ENCODE measurements at places on chromosomes 1 and 21.

- DNase-seq = no peak
Observed at GRCh38 chr21:26782747-26783146, 62.5 kb downstream of the ADAMTS1 start.

GRCh38 chr1:228004856-228005462 is 1.8 kb upstream of the WNT3A start:
- DNase-seq = no peak

DNA sequence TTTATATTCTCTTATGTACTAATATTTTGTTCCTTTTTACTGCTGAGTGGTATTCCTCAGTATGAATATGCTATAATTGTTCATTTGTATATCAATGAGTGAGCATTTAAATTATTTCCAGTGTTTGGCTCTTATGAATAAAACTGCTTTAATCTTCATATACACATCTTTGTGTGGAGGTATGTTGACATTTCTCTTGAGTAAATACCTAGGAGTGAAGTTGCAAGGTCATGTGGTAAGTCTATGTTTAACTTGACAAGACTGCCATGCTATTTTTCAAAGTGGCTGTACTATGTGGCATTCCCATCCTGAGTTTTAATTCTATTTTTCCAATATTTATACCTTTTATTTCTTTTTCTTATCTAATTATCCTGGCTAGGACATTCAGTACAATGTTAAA is 124.2 kb downstream of the ADSS2 start:
- no peak for DNase-seq

- DNase-seq = no peak
Observed at GRCh38 chr1:159141584-159142390, 29.6 kb upstream of the CADM3 start.

GRCh38 chr1:57848406-57848805 is 424.5 kb upstream of the DAB1 start:
- DNase-seq = no peak

- no peak for DNase-seq
Observed at GRCh38 chr1:243765676-243766075, 84.4 kb downstream of the AKT3 start.

DNA sequence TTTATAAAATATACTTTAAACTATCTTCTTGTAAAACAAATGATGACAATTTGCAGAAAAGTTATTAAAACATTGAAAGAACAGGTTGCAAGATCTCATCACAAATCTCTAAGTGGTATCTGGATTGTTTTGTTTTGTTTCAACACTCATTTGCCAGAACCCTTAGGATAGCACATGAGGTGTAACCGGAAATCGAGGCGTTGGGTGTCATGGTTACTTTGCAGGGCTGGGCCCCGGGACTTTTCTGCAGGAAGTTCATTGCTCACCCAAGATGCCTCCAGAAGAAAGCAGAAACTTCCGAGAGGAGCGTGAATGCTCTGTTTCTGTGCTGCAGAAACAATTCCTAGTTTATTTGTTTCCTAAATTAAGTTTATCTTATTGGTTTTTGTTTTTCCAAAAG is 2.5 kb downstream of the DISC1 start:
- no peak for DNase-seq

- DNase-seq = no peak
Observed at GRCh38 chr1:187408212-187409004, 579.7 kb downstream of the PLA2G4A start.

DNA sequence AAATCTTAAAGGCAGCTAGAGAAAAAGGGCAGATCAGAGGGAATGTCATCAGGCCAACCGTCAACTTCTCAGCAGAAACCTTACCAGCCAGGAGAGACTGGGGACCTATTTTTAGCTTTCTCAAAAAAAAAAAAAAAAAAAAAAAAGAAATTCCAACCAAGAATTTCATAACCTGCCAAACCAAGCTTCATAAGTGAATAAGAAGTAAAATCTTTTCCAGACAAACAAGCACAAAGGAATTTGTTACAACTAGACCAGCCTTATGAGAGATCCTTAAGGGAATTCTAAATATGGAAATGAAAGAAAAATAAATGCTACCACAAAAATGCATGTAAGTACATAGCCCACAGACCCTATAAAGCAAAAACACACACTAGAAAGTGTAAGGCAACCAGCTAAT is 267.7 kb downstream of the AKT3 start:
- DNase-seq = no peak

- DNase-seq = no peak
Observed at GRCh38 chr1:168381850-168382249, 101.2 kb downstream of the TBX19 start.

DNA sequence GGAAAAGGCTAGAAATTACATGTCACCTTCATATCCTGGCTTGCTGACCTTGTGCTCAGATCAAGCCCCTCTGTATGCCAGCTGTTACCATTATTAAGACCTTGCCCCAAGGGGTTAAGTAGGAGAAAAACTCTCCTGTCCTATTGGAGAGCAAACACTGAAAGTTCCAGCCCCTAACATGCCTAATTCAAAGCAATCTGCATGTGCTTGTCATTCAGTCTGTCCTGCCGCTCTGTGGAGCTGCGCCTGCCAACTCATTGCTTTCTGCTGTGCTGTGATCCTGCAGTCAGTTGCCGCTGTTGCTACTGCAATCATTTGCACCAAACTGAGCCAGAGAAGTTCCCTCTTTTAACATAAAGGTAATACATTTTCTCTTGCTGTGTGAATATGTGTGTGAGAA is 113.4 kb downstream of the DISP1 start:
- no peak for DNase-seq

DNA sequence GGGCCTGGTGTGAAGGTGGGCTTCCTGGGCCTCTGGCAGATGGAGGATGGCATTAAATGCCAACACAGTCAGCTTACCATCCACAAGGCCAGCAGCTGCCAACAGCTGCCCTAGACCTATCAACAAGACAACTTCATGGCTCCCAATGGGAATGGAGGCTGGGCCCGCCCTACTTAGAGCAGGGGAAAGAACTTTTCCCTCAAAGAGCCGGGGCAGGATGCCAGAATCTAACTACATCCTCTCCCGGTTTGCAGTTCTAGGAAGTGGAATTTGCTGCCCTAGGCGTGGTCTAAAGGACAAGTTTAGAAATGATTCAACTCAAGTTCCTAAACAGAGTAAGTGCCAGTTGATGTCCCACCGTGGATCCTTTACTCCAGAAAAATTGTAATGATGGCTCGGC is 13.1 kb downstream of the ICMT start:
- no peak for DNase-seq

DNA sequence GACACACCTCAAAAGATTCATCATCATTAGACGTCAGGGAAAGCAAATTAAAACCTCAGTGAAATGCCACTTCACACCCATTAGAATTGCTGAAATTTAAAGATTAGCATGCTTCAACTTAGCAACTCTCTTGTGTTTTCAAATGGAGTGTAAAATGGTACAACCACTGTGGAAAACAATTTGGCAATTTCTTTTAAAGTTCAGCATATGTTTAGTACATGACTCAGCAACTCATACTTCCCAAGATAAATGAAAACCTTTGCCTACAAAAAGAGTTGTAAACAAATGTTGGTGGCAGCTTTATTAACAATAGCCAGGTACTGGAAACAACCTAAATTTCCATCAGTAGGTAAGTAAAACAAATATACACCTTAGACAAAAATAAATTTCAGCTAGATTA is 42.7 kb downstream of the ST3GAL3 start:
- DNase-seq = no peak

GRCh38 chr1:9239622-9240401 is 5.2 kb downstream of the H6PD start:
- peak; percentile 71 for DNase-seq

GRCh38 chr1:7641587-7642417 is 129.3 kb upstream of the VAMP3 start:
- no peak for DNase-seq

- DNase-seq = no peak
Observed at GRCh38 chr1:201268604-201269151, 14.6 kb upstream of the PKP1 start.

GRCh38 chr1:63487336-63488065 is 35.5 kb downstream of the ITGB3BP start:
- DNase-seq = no peak

DNA sequence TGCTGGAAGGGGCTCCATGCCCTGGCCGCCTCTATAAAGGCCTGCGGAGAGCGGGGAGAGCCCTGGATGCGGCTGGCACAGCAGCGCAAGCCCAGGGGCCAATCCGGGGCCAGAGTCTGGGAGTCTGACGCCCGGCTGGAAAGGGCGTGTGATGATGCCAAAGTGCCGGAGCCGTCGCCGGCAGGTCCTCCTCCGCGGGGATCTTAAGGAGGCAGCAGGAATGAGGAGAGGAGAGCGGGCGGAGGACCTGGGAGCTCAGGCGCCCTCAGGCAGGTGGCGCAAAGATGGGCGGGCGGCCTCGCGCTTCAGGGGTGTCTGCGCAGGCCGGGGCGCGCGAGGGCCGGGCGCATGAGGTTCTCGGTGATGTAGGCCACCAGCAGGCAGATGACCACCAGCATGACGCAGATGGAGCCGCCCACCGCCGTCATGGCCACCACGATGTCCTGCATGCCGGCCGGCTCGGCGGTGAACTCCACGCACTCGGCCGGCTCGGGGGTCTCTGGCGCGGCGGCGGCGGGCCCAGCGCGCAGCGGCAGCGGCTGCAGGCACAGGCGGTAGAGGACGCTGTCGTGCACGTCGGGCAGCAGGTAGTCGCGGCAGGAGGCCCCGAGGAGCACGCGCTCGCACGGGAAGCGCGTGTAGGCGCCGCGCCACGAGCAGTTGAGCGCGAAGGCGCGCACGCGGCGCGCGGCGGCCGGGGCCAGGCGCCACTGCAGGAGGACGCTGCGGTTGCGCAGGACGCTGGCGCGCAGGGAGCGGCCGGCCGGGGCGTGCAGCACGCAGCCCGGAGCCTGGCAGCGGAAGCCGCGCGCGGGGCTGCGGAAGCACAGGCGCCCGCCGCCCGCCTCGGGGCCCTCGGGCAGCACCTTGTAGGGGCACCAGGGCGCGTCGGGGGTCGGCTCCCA is 653 bp downstream of the FNDC10 start:
- DNase-seq = peak; percentile 48

GRCh38 chr1:177849130-177849529 is 120.7 kb downstream of the SEC16B start:
- DNase-seq = no peak

- no peak for DNase-seq
Observed at GRCh38 chr21:42543106-42543847, 29.6 kb downstream of the SLC37A1 start.

DNA sequence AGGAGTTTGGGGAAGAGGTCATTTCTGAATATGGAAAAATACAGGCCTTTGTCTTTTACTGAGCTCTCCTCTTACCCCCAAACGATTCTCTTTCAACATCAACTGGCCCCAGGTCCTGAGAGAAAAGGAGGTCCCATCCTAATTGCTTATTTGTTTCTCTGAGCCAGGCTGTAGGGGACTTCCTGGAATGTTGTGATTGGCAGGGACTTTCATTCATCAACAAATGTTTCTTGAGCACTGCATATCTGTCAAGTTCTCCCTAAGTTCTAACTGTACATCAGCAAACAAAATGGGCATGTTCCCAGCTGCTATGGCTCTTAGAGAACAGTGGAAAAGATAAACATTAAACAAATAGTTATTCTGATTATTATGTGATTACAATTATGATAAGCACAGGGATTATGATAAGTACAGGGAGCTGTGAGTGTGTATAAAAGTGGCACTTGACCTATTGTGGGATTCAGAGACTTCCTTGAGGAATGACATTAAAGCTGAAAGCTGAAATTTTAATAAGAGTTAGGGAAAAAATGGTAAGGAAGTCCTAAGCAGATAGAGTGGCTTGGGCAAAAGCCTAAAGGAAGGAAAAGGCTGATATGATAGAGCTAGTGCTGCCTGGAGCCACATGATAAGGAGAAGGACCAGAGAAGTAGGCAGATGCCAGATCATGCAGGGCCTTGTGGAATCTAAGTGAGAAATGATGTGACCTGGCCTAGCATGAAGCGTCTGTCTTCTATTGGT is 11.6 kb downstream of the GPX7 start:
- no peak for DNase-seq

- no peak for DNase-seq
Observed at GRCh38 chr1:247551721-247552120, 2.8 kb downstream of the GCSAML start.

- DNase-seq = peak; percentile 9
Observed at GRCh38 chr1:203075236-203076030, 10.4 kb downstream of the MYOG start.

GRCh38 chr1:156703741-156704140 is 1.6 kb downstream of the CRABP2 start:
- no peak for DNase-seq

DNA sequence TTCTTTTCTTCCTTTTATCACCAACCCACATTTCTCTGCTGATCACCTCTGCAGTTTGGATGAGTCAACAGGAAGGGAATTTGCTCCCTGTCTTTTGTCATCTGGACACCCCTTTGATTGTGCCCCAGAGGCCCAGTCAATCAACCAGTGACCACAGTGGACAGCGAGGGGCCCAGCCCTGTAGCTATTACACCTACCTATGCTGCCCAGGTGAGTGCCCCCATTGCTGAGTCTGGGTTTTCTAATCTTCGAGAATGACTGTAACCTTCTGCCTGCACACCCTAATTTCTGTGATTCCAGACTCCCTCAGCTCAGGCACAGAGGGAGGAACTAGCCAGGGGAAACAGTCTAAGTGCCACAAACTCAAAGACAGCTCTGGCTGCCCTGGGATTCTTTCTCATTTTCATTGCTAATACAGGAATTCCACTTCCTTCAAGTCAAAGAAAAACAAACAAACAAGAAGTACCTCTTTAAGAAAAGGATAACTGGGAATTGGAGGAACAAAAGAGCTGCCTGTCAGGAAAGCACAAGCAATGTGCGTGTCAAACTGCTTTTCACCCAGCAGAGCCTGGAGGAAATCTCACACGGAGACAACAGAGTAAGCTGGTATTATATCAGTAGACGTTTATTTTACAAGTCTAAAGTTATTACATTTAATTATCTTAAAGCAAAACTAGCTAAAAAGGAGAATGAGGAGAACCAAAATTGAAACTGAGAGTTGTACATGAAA is 311.1 kb downstream of the AJAP1 start:
- no peak for DNase-seq

DNA sequence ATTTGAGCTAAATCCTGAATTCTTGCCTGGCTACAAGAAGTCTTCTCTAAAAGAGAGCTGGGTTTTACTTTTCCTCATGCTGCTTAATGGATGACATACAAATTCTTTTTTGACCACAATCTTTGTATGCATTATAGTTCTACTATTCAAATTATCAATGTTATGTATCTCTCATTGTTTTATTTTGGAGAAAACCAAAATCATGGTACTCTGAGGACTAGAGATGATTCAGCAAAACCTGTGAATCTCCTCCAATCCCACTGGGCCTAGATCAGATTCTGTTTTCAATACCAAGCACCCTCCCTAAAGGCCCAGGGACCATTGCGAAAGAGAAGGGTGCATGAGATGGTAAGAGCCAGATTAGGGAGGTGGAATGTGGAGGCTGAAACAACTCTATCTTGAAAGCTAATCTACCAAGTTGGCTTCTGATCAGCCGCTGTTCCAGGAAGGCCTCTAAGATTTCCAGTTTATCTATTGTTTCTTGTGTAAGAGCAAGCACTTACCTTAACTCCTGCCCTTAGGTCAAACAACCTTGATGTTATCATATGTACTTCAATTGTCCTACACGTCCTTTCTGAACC is 547.2 kb downstream of the PLPP3 start:
- DNase-seq = no peak

- DNase-seq = no peak
Observed at GRCh38 chr1:108592030-108592759, 32.3 kb downstream of the EEIG2 start.

- no peak for DNase-seq
Observed at GRCh38 chr1:184051138-184051484, 419 bp upstream of the TSEN15 start.
